ENCODE measurements at places on chromosomes 13 and 19.

GRCh38 chr13:75986818-75987217 is 350.7 kb downstream of the LMO7 start:
- no peaks in the 10 kb centered on the region for H3K36me3 ChIP-seq
- H3K27ac ChIP-seq: no peak overlapping the region
- no peaks in the 10 kb centered on the region for H3K27me3 ChIP-seq
- H3K4me1 ChIP-seq: no peaks in the 10 kb centered on the region
- no peak overlapping the region for H3K4me3 ChIP-seq

DNA sequence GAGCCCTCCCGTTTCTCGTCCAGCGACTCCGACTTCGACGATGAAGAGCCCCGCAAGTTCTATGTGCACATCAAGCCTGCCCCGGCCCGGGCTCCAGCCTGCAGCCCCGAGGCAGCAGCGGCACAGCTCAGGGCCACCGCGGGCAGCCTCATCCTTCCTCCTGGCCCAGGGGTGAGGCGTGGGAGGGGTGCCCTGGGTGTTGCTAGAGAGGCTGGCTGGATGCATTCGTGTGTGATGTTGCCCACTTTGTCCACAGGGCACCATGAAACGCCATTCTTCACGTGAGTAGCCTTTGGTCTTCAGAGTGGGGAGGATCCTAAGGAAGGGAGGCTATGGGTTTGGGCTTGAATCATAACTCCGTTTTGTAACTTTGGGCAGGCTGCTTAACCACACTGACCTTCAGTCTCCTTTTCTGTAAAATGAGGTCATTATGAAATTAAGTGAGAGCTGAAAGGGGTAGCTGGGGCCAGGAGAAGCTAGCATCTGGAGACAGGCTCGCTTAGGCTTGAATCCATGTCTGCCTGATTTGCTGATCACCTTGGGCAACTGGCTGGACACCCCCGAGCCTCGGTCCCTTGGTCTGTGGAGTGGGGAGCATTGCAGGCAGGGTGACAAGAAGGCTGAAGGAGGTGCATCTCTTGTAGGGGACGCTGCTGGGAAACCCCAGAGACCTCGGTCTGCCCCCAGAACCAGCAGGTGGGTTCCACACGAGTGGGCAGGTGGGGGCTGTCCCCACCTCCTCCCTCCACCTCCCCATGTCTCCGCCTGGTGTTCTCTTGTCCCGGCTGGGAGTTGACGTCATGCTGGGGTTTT is 18.7 kb upstream of the B3GNT3 start:
- no peak overlapping the region for H3K4me3 ChIP-seq
- no peak overlapping the region for H3K27ac ChIP-seq
- H3K36me3 ChIP-seq: no peaks in the 10 kb centered on the region
- H3K27me3 ChIP-seq: peaks cover 3% of the 10 kb centered on the region

- peaks cover 31% of the 10 kb centered on the region for H3K36me3 ChIP-seq
- H3K4me3 ChIP-seq: no peak overlapping the region
- no peak for DNase-seq
- no peaks in the 10 kb centered on the region for H3K27me3 ChIP-seq
Measured at GRCh38 chr19:10694706-10695307, 6.4 kb upstream of the QTRT1 start.

GRCh38 chr19:48741129-48741999 is 954 bp upstream of the RASIP1 start:
- peaks cover 48% of the 10 kb centered on the region for H3K27me3 ChIP-seq
- DNase-seq: no peak
- no peak overlapping the region for H3K4me3 ChIP-seq
- H3K4me1 ChIP-seq: peaks cover 14% of the 10 kb centered on the region

DNA sequence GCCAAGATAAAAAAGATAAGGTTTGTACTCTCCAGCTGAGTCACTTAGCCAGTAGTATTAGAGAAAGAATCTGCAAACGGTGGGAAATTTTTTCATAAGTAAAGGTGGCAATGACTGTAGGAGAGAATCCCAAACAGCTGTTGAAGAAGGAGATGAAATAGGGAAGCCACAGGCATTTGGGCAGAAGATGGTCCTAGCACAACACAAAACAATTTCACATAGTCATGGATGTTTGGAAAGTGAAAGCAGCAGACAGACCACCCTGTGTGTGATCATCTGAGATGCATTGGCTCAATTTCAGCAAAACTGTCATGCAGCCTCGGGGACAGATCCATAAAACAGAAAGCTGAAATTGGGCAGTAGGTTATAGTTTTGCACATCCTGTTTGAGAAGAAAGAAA is 2832.4 kb downstream of the PCDH9 start:
- H3K4me3 ChIP-seq: no peak overlapping the region
- no peak overlapping the region for H3K27ac ChIP-seq
- H3K4me1 ChIP-seq: no peaks in the 10 kb centered on the region
- DNase-seq: peak; percentile 14

DNA sequence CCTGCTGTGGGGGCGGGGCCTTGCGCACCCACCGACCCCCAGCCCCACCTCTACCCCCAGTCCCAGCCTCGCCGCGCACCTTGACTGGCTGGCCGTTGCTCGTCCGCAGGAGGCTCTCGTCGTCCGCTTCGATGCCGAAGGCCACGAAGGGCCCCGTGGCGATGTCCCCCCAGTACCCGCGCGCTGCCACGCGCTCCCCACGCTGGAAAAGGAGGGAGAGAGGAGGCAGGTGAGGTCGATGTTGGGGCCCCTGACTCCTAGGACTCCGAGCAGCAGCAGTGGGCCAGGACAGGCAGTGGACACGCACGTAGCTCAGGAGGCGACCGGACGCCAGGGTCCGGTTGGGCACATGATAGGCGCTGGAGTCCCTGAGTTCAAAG is 3.4 kb upstream of the TNNI3 start:
- peaks cover 34% of the 10 kb centered on the region for H3K4me1 ChIP-seq
- DNase-seq: no peak
- peaks cover 49% of the 10 kb centered on the region for H3K27me3 ChIP-seq
- no peaks in the 10 kb centered on the region for H3K36me3 ChIP-seq

GRCh38 chr13:43445668-43446067 is 341.1 kb downstream of the ENOX1 start:
- no peaks in the 10 kb centered on the region for H3K27me3 ChIP-seq
- no peak overlapping the region for H3K27ac ChIP-seq
- no peaks in the 10 kb centered on the region for H3K4me1 ChIP-seq
- H3K4me3 ChIP-seq: no peak overlapping the region
- no peaks in the 10 kb centered on the region for H3K36me3 ChIP-seq
- no peak for DNase-seq

DNA sequence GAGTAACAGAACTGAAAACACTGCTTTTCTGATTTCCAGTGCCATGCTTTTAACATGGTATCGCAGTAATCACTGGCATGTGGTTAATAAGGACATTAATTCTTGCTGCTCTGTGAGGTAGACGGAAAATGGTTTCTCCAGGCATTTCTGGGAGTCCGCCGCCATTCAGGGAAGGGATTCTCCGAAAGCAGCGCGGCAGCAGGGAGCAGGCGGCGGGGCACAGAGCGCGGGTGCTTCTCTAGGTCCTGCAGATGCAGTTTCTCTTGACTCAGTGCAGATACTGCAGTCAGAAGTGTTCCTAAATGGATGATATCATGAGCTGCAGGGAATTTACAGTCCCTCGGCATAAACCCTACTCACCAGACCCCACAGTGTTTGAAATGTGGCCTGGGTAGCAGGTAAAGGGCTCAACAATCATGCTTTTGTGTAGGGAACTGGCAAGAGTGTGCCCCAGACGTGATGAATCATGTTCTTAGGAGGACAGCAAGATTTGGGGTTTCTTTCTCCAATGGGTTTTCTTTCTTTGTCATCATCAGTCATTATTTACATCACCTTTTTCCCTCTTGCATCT is 338.6 kb upstream of the ARGLU1 start:
- no peak for DNase-seq
- no peak overlapping the region for H3K27ac ChIP-seq
- peaks cover 5% of the 10 kb centered on the region for H3K36me3 ChIP-seq

GRCh38 chr19:45283443-45284033 is 32.5 kb downstream of the MARK4 start:
- no peaks in the 10 kb centered on the region for H3K4me1 ChIP-seq
- peaks cover 62% of the 10 kb centered on the region for H3K36me3 ChIP-seq
- no peak for DNase-seq
- H3K27me3 ChIP-seq: no peaks in the 10 kb centered on the region
- no peak overlapping the region for H3K27ac ChIP-seq

GRCh38 chr13:51953347-51954195 is 57.7 kb downstream of the ATP7B start:
- DNase-seq: no peak
- H3K27me3 ChIP-seq: peaks cover 5% of the 10 kb centered on the region
- no peak overlapping the region for H3K4me3 ChIP-seq
- no peaks in the 10 kb centered on the region for H3K4me1 ChIP-seq
- no peak overlapping the region for H3K27ac ChIP-seq

DNA sequence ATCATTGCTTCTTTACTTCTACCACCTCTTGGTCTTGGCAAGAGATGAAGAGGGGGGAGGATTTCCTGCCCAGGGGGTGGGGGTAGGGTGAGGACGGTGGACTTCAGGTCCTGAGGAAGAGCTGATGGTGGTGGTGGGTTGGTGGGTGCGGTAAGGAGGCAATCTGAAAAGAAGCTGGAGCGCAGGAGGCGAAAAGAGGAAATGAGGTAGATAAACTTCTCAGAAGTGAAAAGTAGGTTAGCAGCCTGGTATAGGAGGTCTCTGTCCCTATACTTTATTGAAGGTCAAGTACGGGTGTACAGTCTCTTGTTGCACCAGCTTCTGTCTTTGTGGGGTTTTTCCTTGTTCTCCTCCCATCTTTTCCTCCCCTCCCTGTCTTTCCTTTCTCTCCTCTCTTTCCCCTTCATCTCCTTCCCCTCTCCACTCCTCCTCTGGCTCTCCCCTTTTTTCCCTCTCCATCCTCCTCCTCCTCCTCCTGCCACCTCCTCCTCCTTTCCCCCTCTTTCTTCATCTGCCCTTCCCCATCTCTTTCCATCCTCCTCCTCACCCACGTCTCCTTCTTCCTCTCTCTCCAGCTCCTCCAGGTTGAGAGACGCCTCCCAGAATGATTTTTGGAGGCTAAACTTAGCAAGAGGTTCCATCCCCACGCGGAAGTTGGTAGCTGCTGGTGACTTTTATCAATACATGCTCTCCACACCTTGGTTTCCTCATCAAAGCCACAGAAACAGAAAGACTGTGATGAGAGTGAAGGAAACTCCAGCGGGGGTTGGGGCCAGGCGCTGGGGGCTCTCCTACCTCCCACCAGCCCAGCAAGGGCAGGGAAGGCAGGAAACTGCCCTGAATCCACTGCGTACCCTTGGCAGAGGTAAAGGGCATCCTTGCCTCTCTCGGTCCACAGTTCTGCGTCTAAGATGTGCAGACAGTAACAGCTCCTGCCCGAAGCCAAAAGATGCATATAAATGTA is 15.3 kb downstream of the TNFSF14 start:
- H3K4me1 ChIP-seq: no peaks in the 10 kb centered on the region
- H3K36me3 ChIP-seq: no peaks in the 10 kb centered on the region
- DNase-seq: no peak
- H3K4me3 ChIP-seq: no peak overlapping the region

GRCh38 chr13:89514534-89515312 is 1832.8 kb upstream of the MIR17HG start:
- peak; percentile 63 for DNase-seq
- H3K4me1 ChIP-seq: no peaks in the 10 kb centered on the region
- peak overlapping the region; percentile 77 for H3K27ac ChIP-seq
- no peaks in the 10 kb centered on the region for H3K36me3 ChIP-seq

GRCh38 chr13:30652746-30653386 is 35.1 kb downstream of the USPL1 start:
- no peak for DNase-seq
- H3K4me3 ChIP-seq: no peak overlapping the region
- H3K4me1 ChIP-seq: no peaks in the 10 kb centered on the region
- H3K27me3 ChIP-seq: no peaks in the 10 kb centered on the region

DNA sequence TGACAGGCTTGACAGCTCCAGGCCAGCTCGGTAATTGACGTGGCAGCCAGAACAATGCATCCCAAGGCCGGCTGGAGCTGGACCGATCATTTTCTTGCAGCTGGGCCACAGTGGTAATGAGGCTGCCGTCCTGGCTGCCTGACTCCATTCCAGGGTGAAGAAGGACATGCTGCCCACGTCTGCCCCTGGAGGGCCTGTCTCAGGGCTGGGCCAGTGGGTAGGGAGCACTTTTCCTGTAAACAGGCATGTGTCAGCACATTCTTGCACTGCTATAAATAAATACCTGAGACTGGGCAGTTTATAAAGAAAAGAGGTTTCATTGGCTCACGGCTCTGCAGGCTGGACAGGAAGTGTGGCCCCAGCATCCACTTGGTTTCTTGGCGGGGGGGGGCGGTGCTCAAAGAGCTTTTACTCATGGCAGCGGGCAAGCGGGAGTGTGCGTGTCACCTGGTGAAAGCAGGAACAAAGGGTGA is 38.1 kb upstream of the KCTD15 start:
- H3K4me3 ChIP-seq: no peak overlapping the region
- no peaks in the 10 kb centered on the region for H3K36me3 ChIP-seq
- no peak overlapping the region for H3K27ac ChIP-seq
- no peak for DNase-seq
- H3K27me3 ChIP-seq: peaks cover 51% of the 10 kb centered on the region

- no peaks in the 10 kb centered on the region for H3K36me3 ChIP-seq
- no peaks in the 10 kb centered on the region for H3K4me1 ChIP-seq
- H3K4me3 ChIP-seq: no peak overlapping the region
- H3K27ac ChIP-seq: no peak overlapping the region
- DNase-seq: no peak
Measured at GRCh38 chr13:93723316-93723715, 496.7 kb downstream of the GPC6 start.

DNA sequence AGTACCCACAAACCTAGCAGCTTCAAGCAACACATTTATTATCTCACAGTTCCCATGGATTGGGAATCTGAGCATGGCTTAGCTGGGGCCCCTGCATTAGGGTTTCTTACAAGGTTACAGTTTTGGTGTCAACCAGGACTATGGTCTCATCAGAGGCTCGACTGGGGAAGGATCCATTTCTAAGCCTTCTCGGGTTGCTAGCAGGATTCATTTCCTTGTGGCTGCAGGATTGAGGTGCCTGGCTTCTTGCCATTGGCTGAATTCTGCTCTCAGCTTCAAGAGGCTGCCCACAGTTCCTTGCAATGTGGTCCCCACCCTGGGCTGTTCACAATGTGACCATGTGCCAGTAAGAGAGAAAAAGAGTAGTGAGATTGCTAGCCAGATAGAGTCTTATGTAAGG is 26.7 kb downstream of the ZNRF4 start:
- H3K27me3 ChIP-seq: peaks cover 40% of the 10 kb centered on the region
- no peak overlapping the region for H3K27ac ChIP-seq
- no peak overlapping the region for H3K4me3 ChIP-seq
- no peaks in the 10 kb centered on the region for H3K4me1 ChIP-seq

DNA sequence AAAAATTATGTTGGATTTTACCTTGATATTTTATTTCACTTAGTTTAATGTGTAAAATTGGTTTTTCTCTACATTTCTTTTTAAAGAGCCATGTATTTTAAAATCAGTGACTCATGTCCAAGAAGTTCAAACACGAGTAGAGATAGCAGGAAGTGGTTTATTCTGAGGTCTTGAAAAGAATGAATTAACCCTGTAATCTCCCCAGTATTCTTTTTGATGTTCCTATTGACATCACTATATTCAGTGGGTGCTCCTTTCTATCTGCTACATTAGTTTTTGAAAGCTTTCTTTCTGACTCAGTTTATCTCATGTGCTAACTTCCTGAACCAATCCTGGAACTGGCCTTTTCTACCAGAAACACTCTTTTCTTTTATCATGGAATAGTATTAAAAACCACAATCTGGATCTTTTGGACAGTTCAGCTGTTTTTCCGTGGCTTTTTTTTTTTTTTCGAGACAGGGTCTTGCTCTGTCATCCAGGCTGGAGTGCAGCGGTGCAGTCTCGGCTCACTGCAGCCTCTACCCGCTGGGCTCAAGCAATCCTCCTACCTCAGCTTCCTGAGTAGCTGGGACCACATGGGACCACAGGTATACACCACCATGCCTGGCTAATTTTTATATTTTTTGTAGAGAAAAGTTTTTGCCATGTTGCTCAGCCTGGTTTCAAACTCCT is 114.9 kb downstream of the PCCA start:
- H3K36me3 ChIP-seq: no peaks in the 10 kb centered on the region
- H3K4me1 ChIP-seq: peaks cover 5% of the 10 kb centered on the region
